ENCODE measurements at places on chromosomes 2 and 18. TPM values are rescaled to one million over a fixed set of nuclear protein-coding genes. Genes with fewer than 3 reads are reported as not detected.
A peak's percentile ranks its signal among the peaks of the same experiment; 100 is the strongest.

- no peak for DNase-seq
These were observed 39.9 kb upstream of the TSPYL6 start for GRCh38 chr2:54295911-54296310.

- no peak for DNase-seq
These were observed 162.7 kb downstream of the PKP4 start for GRCh38 chr2:158619496-158619895.

DNA sequence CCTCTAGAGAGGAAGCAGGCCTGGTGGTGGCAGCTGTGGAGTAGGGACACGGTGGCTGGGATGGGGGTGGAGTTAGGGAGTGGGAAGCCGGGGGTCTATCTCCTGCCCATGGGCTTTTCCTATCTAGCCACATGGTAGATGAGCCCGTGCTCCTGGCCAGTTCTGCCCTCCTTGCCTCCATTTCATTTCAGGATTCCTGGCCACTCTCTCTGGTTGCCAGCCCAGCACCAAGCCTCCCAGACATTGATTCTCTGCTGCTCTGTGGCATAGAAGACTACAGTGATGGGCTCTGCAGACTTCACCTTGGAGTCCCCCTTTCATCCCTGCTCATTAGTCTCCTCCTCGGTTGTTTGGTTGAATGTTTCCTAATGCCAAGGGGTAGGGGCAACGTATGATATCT is 19.4 kb downstream of the SIX3 start:
- no peak for DNase-seq

- no peak for DNase-seq
These were observed 249.1 kb downstream of the PHLPP1 start for GRCh38 chr18:62964432-62964831.

DNA sequence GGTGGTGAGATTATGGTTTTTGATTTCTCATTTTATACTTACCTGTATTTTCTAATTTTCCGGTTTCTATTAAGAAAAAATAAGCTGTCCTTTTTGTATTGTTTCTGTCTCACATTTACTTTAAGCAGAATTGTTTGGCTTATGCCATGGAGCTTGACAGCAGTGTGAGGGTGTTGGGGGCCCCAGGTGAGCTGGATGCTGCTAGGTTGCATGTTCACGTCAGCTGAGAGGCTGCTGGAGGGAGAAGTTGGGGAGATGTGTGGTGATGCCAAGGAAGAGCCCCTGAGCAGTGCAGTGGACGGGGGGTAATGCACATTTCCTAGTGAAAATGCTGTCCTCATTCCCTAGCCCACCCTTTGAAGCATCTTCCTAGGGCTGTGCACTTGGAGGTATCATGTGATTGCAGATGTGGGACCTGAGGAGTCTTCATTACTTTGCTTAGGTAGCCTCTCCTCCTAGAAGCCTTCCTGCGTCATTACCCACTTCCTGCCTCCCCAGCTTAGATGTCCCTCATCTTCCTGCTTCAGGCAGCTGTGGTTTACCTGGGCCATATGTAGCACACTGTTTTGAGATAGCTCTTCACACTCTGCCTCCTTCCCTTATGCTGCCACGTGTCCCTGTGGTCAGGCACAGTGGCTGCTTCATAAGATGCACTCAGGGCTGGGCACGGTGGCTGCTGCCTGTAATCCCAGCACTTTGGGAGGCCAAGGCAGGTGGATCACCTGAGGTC is 16.2 kb downstream of the ATG16L1 start:
- no peak for DNase-seq

GRCh38 chr18:10121786-10122515 is 208.1 kb downstream of the VAPA start:
- no peak for DNase-seq

GRCh38 chr2:107437807-107438206 is 388.9 kb upstream of the RGPD4 start:
- no peak for DNase-seq

DNA sequence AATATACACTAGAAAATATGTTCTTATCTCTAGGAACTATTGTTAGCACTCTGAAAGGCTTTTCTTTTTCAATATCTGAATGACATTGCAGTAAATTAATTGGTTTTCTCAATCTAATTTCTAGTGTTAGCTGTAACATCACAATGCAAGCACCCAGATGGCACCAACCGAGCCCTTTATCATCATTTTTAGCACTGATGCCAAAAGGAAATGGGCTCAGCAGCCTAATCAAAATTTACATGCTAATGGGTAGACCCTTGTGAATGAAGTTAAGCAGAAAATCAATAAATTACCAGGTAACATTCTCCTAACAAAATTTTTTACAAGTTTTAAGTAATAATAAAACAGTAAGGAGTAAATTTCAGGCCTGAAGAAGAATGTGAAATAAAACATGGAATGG is 53.5 kb upstream of the PGAP1 start:
- DNase-seq = no peak

GRCh38 chr18:24986666-24987302 is 365.2 kb downstream of the ZNF521 start:
- DNase-seq = no peak

GRCh38 chr2:133674066-133674432 is 105.8 kb upstream of the NCKAP5 start:
- no peak for DNase-seq

DNA sequence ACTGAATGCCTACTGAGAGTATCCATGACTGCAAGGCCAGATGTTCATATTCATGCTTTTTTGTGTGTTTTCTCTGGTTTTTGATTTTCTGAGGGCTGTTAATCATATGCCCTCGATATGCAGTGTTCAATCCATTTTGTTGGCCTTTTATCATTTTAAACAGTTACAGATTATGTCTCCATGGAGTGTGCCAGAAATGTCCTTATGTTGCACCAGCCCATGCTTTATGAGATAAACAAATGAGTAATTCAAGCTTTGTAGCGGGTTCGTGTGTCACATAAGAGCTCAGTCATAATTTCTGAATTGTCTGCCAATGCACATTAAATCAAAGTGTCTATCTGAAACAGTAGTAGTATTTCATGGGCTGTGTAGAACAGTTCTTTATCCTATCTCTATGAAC is 583.0 kb downstream of the THSD7B start:
- no peak for DNase-seq

DNA sequence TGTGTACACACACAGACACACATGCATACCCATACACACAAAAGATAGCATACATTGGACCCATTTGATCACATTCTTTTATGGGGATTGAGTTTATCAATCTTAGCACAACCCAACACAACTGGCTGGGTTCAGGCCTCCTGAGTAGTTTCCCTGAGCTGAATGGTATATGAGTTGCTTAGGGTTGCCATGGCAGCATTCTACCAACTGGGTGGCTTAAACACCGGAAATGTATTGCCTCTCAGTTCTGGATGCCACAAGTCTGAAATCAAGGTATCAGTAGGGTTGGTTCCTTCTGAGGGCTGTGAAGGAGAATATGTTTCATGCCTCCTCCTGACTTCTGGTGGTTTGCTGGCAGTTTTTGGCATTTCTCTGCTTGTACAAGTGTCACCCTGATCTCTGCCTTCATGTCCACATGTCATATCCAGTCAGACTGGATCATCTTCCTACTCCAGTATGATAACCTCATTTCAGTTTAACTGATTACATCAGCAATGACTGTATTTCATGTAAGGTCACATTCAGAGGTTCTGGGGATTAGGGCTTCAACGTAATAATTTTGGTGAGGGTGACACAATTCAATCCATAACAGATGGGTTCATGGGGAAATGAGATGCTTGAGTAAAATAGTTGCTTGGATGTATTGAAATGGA is 212.7 kb downstream of the KCNE4 start:
- no peak for DNase-seq

- no peak for DNase-seq
These were observed 238.0 kb downstream of the FAM210A start for GRCh38 chr18:13488281-13488929.

DNA sequence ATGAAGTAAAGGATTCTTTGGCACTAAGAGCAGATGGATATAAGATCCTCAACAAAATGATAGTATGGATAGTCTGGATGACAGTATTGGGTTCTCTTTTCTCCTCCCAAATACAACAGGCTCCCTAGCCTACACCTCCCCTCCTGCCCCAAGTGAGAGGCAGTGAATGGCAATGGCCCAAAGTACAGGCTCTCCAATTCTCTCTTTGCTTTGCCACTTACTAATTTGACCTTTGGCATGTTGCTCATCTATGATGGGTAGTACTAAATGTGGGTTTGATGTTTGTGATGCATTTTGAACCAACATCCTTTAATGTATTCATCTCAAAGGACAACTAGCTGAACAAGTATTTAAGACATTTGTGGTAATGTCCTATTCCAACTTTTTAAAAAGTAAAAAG is 65.9 kb downstream of the EIF5B start:
- no peak for DNase-seq

GRCh38 chr2:143926736-143927135 is 593.2 kb downstream of the ZEB2 start:
- DNase-seq = no peak

DNA sequence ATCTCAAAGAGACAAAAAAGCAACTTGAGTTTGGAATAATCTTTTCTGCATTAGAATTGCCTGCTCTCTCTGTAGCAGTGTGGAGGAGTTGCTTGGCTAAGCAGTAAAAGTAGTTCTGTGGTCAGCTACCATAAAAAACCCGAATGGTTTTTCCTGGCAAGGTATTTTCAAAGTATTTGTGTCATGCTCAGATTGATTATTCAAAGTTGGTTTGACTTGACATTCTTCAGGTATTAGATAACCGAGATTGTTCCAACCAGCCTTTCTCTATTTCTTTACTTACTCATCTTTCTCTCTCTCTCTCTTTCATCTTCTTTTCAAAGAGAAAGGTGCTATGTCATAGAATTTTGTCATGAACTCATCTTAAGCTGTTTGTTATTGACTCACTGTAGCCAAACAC is 404.9 kb downstream of the CPS1 start:
- DNase-seq = no peak

DNA sequence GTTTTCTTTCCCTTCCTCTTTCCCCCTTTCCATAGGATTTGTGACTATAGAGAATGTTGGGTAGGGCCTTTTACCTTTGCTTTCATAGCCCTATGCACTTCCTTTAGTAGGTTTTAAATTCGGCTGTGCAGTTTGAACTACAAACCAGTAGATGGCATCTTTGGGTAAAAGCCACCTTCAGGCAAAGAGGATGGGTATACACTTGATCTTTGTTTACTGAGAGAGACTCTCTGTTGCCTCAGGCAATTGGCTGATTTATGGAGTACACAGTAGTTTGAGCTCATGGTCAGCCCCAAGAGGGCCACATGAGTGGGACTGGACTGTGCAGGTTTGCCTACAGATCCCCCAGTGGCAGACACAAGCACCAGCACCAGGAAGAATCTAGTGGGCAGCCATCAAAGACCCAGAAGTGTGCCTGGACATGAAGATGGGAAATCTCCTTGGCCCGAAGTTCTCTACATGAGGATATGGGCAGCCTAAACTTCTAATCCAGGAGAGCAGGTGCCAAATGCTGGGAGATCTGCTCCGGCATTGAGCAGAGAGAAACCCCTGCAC is 1304.3 kb upstream of the DDX18 start:
- no peak for DNase-seq

DNA sequence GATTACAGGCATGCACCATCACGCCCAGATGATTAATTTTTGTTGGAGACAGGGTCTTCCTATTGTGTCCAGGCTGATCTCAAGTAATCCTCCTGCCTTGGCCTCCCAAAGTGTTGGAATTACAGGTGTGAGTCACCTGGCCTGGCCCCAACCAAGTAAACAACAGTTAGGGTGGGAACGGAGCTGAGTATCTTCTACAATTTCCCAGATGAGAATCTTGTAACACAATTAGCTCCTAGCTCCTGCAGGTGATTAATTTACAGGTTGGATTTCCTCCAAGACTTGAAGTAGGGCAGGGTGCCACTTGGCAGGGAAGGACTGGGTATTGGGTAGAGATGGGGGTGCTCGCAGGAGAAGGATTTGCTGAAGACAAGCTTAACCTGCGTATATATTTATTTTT is 17.8 kb downstream of the NLRC4 start:
- DNase-seq = no peak

- DNase-seq = no peak
These were observed 50.3 kb upstream of the KYNU start for GRCh38 chr2:142827170-142827569.

GRCh38 chr2:224136396-224136795 is 97.3 kb upstream of the SERPINE2 start:
- DNase-seq = no peak

- DNase-seq = peak; percentile 68
These were observed 929.2 kb upstream of the SOX11 start for GRCh38 chr2:4762951-4763376.

GRCh38 chr2:181231886-181232621 is 225.1 kb upstream of the ITGA4 start:
- DNase-seq = no peak

GRCh38 chr2:26540306-26540705 is 62.4 kb upstream of the OTOF start:
- no peak for DNase-seq

GRCh38 chr18:65954372-65954771 is 203.6 kb downstream of the CDH7 start:
- DNase-seq = no peak

DNA sequence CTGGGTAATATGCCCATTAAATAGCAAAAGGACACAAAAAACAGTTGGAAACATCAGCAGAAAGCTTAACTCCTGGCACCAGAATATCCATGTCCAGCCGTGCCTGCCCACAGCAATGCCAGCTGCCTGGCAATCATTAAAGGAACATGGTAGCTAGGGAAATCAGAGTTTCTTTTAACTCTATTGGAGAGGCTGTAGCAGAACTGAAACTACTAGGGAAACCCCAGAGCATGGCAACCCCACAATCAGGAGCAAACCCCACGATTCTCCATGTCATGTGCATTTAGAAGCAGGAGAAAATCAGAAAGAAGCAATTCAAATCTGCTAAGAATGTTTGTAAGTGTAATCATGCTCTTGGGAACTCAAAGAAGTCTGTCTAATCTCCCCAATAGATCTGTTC is 409.0 kb upstream of the SMIM21 start:
- DNase-seq = no peak

- peak; percentile 73 for DNase-seq
These were observed 303.7 kb upstream of the EPAS1 start for GRCh38 chr2:45993476-45993991.

The OTOF gene
- total RNA-seq = 0.10 TPM

The MRPS9 gene
- 14.3 TPM for total RNA-seq

The EFEMP1 gene
- 346 TPM for total RNA-seq

The HOXD12 gene
- total RNA-seq = not detected

The OSBPL1A gene
- 33.6 TPM for total RNA-seq

The RRM2 gene
- 43.8 TPM for total RNA-seq

The CD207 gene
- total RNA-seq = 0.73 TPM

The SRD5A2 gene
- total RNA-seq = 0.09 TPM

The EIPR1 gene
- 22.3 TPM for total RNA-seq

The SPATA3 gene
- not detected for total RNA-seq

The CXCR2 gene
- total RNA-seq = 22.0 TPM
